ENCODE measurements at places on chromosomes 1 and 21.

- DNase-seq: no peak
Measured at GRCh38 chr1:202130816-202131522, 8.3 kb downstream of the GPR37L1 start.

DNA sequence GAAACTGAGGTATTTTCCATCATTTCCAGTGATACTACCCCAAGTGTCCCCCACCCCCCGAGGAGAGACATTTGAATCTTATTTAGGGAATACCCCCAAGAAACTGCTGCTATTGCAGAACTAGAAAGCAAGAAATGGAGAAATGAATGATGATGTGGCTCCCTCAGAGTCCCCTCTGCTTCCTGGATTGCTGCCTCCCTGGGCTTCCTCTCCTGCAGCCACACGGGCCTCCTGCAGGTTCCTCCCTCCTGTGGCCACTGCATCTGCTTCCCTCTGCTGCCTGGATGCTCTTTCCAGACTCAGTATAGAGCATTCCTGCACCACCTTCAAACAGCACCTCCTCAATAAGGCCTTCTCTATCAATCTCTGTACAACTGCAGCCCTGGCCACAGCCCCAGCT, 69.3 kb downstream of the SLC25A24 start:
- DNase-seq: no peak

DNA sequence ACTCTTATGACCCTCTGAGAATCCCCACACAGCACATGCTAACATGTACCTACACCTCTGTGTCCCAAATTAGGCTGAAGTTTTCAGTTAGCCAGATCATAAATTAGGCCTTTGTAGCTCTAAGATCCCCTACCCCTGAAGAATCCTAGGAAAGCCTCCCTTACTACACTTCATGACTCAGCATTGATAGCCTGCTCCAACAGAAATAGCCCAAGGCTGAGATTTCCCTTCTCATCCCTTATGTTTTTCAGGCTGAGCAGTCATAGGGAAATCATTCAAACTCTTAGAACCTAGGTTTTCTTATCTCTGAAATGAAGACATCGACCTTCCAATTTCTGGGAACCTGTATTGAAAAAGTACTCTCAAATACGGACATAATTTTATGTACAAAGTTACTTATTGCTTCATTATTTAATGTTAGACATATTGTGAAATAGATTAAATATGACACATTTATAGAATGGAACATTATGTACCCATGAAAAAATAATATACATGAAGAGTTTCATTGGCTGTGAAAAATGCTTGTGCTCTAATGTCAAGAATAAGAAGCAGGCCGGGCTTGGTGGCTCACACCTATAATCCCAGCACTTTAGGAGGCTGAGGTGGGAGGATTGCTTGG, 122.4 kb upstream of the UBE2U start:
- DNase-seq: no peak

DNA sequence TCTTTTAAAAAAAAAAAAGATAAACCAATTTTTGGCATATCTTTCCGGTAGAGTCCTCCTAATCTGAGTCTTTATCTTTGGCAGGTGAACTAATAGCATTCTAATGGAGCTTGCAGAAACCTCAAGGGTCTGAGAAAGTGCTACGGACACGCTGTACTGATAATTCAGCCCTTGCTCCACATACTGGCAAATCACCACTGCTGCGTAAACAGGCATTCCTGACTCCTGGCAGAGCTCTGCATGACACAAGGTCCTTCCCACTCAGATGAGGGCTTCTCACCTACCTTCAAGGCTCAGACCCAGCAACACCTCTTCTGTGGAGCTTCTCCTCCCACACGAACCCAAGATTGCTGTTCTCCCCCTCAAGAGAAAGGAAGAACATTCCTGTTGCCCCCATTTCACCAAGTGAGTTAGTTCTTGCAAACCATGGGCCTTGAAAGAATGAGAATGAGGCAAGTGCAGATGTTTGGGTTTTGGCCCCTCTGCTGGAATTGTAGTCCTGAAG, 48.0 kb downstream of the LYST start:
- no peak for DNase-seq

DNA sequence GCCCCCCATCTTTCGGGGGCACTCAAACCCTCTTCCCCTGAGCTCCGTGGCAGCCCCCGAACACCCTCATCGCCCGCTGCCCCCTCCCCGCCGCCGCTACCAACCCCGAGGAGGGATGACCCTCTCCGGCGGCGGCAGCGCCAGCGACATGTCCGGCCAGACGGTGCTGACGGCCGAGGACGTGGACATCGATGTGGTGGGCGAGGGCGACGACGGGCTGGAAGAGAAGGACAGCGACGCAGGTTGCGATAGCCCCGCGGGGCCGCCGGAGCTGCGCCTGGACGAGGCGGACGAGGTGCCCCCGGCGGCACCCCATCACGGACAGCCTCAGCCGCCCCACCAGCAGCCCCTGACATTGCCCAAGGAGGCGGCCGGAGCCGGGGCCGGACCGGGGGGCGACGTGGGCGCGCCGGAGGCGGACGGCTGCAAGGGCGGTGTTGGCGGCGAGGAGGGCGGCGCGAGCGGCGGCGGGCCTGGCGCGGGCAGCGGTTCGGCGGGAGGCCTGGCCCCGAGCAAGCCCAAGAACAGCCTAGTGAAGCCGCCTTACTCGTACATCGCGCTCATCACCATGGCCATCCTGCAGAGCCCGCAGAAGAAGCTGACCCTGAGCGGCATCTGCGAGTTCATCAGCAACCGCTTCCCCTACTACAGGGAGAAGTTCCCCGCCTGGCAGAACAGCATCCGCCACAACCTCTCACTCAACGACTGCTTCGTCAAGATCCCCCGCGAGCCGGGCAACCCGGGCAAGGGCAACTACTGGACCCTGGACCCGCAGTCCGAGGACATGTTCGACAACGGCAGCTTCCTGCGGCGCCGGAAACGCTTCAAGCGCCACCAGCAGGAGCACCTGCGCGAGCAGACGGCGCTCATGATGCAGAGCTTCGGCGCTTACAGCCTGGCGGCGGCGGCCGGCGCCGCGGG, 837 bp downstream of the FOXD3 start:
- DNase-seq: peak; percentile 34

DNA sequence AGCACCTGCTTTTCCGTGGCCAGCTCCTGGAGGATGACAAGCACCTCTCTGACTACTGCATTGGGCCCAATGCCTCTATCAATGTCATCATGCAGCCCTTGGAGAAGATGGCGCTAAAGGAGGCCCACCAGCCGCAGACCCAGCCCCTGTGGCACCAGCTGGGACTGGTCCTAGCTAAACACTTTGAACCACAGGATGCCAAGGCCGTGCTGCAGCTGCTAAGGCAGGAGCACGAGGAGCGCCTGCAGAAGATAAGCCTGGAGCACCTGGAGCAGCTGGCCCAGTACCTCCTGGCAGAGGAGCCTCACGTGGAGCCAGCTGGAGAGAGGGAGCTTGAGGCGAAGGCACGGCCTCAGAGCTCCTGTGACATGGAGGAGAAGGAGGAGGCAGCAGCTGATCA, 413 bp downstream of the UBL4B start:
- DNase-seq: no peak

DNA sequence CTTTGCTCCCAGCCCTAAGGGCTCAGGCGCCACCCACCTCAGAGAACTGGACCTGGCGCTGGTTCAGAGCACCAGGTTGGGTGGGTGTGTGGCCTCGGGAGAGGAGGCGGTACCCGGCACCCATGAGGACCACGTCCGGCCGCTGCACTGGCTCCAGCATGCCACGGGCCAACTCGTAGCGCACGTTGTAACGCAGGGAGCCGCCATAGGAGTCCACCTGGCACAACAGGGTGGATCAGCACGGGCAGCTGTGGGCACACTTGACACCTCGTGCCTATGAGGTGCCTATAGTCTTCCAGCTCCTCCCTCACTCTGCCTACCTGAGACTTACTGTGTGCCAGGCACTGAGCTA, 56.5 kb downstream of the HSPG2 start:
- no peak for DNase-seq

GRCh38 chr1:230243146-230243545, 176.1 kb downstream of the GALNT2 start:
- no peak for DNase-seq

- no peak for DNase-seq
Measured at GRCh38 chr1:5938101-5938646, 54.1 kb downstream of the NPHP4 start.

GRCh38 chr1:155694167-155694566, 5.3 kb downstream of the DAP3 start:
- no peak for DNase-seq

- DNase-seq: no peak
Measured at GRCh38 chr1:209885403-209886218, 52.4 kb upstream of the SYT14 start.

- DNase-seq: no peak
Measured at GRCh38 chr21:45932922-45933502, 48.6 kb upstream of the COL6A1 start.

DNA sequence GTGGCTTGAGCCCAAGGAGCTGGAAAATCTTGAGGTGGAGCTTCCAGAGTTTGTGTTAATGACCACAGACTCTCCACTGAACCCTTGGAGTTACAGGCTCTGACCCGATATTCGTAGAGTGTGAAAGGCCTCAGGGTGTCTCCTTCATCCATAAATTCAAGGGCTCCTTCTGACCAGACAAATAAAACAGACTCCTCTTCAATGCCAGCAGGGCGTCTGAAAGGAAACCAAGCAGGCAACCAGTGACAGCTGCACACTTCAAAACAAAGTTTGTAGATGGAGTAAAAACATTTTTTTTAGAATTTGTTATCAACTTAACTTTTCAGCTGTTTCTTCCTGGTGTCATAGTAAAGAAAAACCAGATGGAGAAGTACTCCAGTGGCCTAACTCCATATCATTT, 161.1 kb downstream of the KCTD3 start:
- no peak for DNase-seq
